ENCODE measurements at places on chromosomes 4 and X.

GRCh38 chrX:136816975-136817374 lies 36.2 kb upstream of the ARHGEF6 start:
- no peak for DNase-seq

GRCh38 chrX:49921109-49921508 lies 1.3 kb upstream of the CLCN5 start:
- DNase-seq, result no peak

DNA sequence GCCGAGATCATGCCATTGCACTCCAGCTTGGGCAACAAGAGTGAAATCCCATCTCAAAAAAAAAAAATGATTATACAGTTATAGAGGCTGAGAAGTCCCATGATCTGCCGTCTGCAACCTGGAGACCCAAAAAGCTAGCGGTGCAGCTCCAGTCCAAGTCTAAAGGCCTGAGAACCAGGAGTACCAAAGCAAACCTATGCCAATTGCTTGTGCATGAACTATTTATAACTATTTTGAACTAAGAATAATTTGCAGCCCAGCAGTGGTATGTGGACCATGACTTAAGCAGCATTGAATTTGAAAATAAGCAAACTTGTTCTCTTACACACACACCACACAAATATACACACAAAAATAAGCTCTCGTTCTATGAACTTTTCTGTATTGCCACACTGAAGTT lies 51.8 kb downstream of the TASL start:
- DNase-seq, result no peak

DNA sequence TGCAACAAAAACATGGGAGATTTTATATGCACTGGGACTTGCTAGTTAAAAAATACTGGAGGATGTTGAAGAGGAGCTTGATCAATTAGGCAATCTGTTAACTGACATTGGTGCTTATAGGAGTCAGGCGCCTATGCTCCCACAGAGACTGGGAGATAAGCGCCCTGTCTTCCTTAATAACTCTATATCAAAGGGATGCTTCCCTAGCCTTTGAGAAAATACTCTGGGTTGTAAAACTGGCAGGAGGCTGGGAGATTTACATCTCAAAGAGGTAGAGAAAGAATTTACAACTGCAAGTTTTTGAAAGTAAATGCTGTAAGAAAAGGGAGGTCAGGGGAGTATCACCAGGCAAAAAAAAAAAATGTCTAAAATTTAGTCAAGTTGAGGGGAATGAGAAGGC lies 325.4 kb downstream of the PCDH10 start:
- DNase-seq, result no peak

All from adrenal gland (tissue), 19 donors.